ENCODE measurements at places on chromosomes 2 and 18.

DNA sequence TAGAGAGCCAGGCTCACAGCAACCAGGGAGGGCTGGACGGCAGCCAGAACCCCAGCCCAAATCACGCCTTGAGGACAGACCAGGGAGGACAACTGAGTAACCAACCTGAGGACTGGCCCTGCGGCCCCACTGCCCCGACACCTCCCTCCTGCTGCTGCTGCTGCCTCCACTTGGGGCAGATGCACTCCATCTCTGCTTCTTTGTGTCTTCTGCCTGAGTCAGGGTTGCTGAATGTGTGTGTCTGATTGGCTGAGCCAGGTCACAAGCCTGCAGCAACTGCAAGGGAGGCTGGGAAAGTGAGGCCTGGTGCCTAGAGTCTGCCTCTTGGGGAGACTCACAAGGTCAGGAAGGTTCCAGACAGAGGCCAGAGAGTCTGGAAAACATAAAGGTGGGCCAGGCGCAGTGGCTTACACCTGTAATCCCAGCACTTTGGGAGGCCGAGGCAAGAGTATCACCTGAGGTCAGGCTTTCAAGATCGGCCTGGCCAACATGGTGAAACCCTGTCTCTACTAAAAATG is 83.4 kb downstream of the ZFP36L2 start:
- H3K4me1 ChIP-seq = peaks cover 10% of the 10 kb centered on the region
- H3K4me3 ChIP-seq = no peak overlapping the region
- no peak overlapping the region for H3K27ac ChIP-seq
- DNase-seq = no peak

- H3K27me3 ChIP-seq = peaks cover 8% of the 10 kb centered on the region
- no peak for DNase-seq
- H3K27ac ChIP-seq = no peak overlapping the region
- peaks cover 5% of the 10 kb centered on the region for H3K4me1 ChIP-seq
Observed at GRCh38 chr2:88197732-88198131, 27.6 kb downstream of the THNSL2 start.

DNA sequence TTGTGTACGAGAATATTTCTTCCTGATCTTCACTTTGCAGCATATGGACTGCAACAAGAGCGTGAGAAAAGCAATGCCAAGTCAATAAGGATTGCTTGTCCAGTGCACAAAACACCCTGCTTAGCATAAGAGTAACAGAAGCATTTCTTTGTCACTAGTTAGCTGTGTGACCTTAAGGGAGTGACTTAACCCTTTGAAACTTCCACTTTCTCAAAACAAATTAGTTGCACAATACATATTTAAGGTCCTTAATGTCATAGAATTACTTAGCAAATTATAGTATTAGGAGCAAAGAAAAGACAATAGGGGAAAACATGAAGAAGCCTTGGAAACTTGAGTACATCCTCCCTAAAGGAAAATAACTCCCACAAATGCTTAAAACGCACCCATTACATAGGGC is 230.1 kb downstream of the RNF152 start:
- no peak overlapping the region for H3K27ac ChIP-seq
- H3K36me3 ChIP-seq = no peaks in the 10 kb centered on the region
- H3K4me1 ChIP-seq = no peaks in the 10 kb centered on the region

DNA sequence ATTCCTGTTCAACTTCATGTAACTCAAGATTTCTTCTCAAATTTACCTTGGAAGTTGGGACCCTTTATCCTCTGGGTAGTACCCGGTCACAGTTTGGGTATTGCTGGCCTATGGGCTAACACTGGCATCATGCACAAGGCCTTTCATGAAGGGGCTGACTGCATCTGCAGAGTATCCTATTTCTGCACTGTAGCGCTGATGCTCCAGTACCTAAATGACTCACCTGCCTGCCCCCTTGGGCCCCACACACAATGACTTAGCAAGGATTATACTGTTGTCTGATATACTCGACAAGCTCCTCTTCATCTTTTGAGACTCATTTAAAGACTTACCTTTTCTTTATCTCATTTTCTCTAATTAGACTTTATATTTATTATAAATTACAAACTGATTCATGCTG is 39.9 kb downstream of the DNAH6 start:
- H3K4me1 ChIP-seq = no peaks in the 10 kb centered on the region
- no peaks in the 10 kb centered on the region for H3K27me3 ChIP-seq
- H3K27ac ChIP-seq = no peak overlapping the region
- no peaks in the 10 kb centered on the region for H3K36me3 ChIP-seq

DNA sequence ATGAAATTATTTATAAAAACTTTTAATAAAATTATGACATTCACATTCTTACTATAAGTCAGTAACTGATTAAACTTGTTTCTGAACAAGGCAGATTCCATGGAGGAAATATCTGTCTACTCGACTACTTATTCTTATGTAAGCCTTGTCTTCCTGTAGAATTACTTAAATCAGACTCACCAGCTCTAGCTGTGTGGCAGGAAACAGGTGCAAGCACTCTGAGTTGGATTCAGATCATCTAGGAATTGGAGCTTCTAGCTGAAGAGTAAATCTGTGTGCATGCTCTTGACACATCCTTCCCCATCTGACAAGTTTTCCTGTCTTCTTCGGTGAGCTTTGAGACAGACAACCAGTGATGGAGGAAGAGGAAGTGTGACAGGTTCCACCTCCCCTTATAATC is 284.7 kb downstream of the TRIB2 start:
- no peak for DNase-seq
- H3K27me3 ChIP-seq = no peaks in the 10 kb centered on the region
- no peaks in the 10 kb centered on the region for H3K4me1 ChIP-seq
- H3K4me3 ChIP-seq = no peak overlapping the region
- no peak overlapping the region for H3K27ac ChIP-seq

DNA sequence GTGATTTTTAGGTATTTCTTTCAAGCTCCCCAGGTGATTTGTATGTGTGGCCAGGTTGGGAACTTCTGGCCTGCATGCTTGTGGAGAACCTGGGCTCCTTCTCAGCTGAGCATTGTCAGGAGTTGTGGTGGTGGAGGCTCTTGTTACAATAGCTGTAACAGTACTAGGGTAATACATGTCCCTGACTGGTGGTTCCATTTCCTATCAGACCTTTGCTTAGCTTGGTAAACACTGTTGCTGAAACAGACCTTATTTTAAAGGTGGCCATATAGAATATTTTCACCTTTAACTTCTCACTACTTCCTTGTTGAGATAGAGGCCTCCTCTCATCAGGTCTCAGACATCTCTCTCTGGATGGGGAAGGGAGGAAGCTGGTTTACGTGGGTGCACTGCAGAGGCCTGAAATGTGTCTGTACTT is 79.2 kb downstream of the SETBP1 start:
- H3K4me3 ChIP-seq = no peak overlapping the region
- DNase-seq = no peak
- no peaks in the 10 kb centered on the region for H3K36me3 ChIP-seq
- H3K4me1 ChIP-seq = peaks cover 5% of the 10 kb centered on the region
- H3K27ac ChIP-seq = no peak overlapping the region

GRCh38 chr2:36798724-36799123 is 102.2 kb downstream of the VIT start:
- H3K36me3 ChIP-seq = no peaks in the 10 kb centered on the region
- H3K4me3 ChIP-seq = no peak overlapping the region
- H3K27me3 ChIP-seq = no peaks in the 10 kb centered on the region

DNA sequence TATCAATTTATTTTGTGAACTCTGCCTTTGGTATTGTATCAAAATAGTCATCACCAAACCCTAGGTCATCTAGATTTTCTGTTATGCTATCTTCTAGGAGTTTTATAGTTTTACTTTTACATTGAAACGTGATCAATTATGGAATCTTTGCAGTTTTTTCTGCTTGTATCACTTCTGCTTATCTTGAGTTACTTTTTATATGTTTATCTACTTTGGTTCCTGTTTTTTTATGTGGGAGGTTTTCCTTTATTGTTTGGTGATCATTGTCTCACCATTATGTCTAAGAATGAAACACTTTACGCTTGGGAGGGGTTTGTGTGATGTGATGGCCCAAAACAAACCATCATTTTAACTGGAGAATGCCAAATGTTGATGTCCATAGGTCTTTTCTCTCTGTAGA is 261.2 kb downstream of the SPAG16 start:
- no peaks in the 10 kb centered on the region for H3K27me3 ChIP-seq
- H3K4me1 ChIP-seq = no peaks in the 10 kb centered on the region
- no peak overlapping the region for H3K4me3 ChIP-seq
- no peak overlapping the region for H3K27ac ChIP-seq

- H3K27ac ChIP-seq = no peak overlapping the region
- no peaks in the 10 kb centered on the region for H3K36me3 ChIP-seq
- no peak for DNase-seq
- H3K4me1 ChIP-seq = no peaks in the 10 kb centered on the region
- no peaks in the 10 kb centered on the region for H3K27me3 ChIP-seq
Observed at GRCh38 chr2:229191413-229191812, 79.7 kb downstream of the PID1 start.

DNA sequence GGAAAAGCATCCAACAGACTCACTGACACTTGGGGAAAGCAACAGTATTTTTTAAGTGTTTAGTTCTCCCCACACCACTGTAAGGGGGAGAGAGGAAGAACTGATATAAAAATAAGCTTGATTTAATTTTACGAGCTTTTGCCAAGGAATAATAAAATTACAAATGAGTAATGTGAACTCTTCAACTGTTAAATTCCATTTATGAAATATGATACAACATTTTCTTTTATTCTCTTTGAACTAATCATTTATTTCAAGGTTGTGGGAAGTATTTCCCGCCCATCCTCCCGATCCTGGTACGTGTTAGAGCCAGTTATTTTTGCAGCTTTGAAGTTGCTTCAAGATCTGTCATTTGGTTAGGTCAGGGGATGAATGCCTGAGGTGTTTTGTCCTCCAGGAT is 35.2 kb downstream of the WDPCP start:
- no peaks in the 10 kb centered on the region for H3K27me3 ChIP-seq
- H3K27ac ChIP-seq = no peak overlapping the region
- no peak for DNase-seq
- H3K4me3 ChIP-seq = no peak overlapping the region
- H3K4me1 ChIP-seq = peaks cover 4% of the 10 kb centered on the region
- H3K36me3 ChIP-seq = 0 out of 2 replicates have a peak, but pooled peaks cover 2% of the 10 kb centered on the region

- DNase-seq = no peak
- no peak overlapping the region for H3K27ac ChIP-seq
- H3K4me1 ChIP-seq = peaks cover 8% of the 10 kb centered on the region
Observed at GRCh38 chr2:219987830-219988229, 360.4 kb downstream of the SLC4A3 start.

GRCh38 chr2:117940436-117940835 is 73.4 kb downstream of the CCDC93 start:
- no peaks in the 10 kb centered on the region for H3K4me1 ChIP-seq
- H3K27ac ChIP-seq = no peak overlapping the region
- no peaks in the 10 kb centered on the region for H3K27me3 ChIP-seq
- peaks cover 46% of the 10 kb centered on the region for H3K36me3 ChIP-seq
- no peak for DNase-seq

- H3K27me3 ChIP-seq = no peaks in the 10 kb centered on the region
- no peaks in the 10 kb centered on the region for H3K4me1 ChIP-seq
- DNase-seq = no peak
Observed at GRCh38 chr2:39008665-39009064, 112.2 kb downstream of the SOS1 start.

GRCh38 chr2:104752504-104752903 is 101.4 kb upstream of the POU3F3 start:
- H3K27ac ChIP-seq = no peak overlapping the region
- no peaks in the 10 kb centered on the region for H3K27me3 ChIP-seq
- no peaks in the 10 kb centered on the region for H3K4me1 ChIP-seq
- no peaks in the 10 kb centered on the region for H3K36me3 ChIP-seq

DNA sequence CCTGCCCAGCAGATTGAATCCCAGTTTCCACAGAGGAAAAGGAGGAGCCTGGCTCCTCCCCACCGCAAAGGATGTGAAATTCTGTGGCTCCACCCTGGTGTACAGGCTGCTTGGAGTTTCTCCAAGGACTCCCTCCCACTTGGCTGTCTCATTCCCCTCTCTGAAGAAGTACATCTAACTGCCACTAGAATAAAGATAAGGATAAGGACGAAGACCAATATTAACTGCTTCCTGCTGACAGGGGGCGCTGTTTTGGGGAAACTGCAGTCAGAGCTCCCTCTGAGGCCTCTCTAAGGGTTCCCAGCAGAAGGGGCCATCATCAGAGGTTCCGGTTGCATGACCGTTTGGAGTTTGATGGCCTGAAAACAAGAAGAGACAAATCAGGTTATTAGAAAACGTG is 790.9 kb downstream of the CPS1 start:
- no peaks in the 10 kb centered on the region for H3K27me3 ChIP-seq
- no peak for DNase-seq
- no peak overlapping the region for H3K27ac ChIP-seq
- H3K4me3 ChIP-seq = no peak overlapping the region
- H3K4me1 ChIP-seq = no peaks in the 10 kb centered on the region

GRCh38 chr18:51724790-51725721 is 527.6 kb upstream of the MEX3C start:
- H3K27me3 ChIP-seq = no peaks in the 10 kb centered on the region
- 0 out of 2 replicates have a peak overlapping the region, but pooled peaks have one; percentile 11 for H3K27ac ChIP-seq
- peaks cover 7% of the 10 kb centered on the region for H3K4me1 ChIP-seq
- DNase-seq = no peak
- no peak overlapping the region for H3K4me3 ChIP-seq
- no peaks in the 10 kb centered on the region for H3K36me3 ChIP-seq

- peak; percentile 7 for DNase-seq
- H3K4me3 ChIP-seq = no peak overlapping the region
- no peaks in the 10 kb centered on the region for H3K4me1 ChIP-seq
- no peaks in the 10 kb centered on the region for H3K27me3 ChIP-seq
- H3K27ac ChIP-seq = no peak overlapping the region
- H3K36me3 ChIP-seq = no peaks in the 10 kb centered on the region
Observed at GRCh38 chr2:209864716-209865295, 93.2 kb downstream of the UNC80 start.

DNA sequence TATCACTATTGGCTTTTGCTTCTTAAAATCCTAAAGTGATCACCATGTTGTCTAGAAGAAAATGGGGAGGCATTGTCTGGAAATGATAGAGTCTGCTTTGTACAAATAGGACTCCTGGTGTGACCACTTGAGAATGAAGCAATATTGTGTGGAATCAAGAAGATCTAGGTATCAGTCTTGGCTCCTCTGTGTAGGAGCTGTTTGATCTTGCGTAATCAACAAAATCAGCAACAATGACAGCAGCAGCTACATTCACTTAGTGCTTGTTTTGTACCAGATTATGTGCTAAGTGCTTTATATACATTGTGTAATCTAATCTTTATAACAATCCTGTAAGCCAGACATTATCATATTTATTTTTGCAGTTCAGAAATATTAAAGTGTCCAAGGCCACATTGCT is 17.8 kb downstream of the NCOA1 start:
- no peaks in the 10 kb centered on the region for H3K36me3 ChIP-seq
- no peak overlapping the region for H3K4me3 ChIP-seq
- no peaks in the 10 kb centered on the region for H3K4me1 ChIP-seq
- H3K27ac ChIP-seq = no peak overlapping the region
- no peak for DNase-seq

- H3K27ac ChIP-seq = no peak overlapping the region
- DNase-seq = no peak
- peaks cover 7% of the 10 kb centered on the region for H3K4me1 ChIP-seq
- H3K27me3 ChIP-seq = no peaks in the 10 kb centered on the region
Observed at GRCh38 chr2:98604547-98604946, 3.8 kb downstream of the COA5 start.

GRCh38 chr2:181999911-182000310 is 14.3 kb downstream of the PPP1R1C start:
- DNase-seq = no peak
- no peak overlapping the region for H3K27ac ChIP-seq
- no peaks in the 10 kb centered on the region for H3K4me1 ChIP-seq
- no peaks in the 10 kb centered on the region for H3K36me3 ChIP-seq

Measured in H1 (cell line).